ENCODE measurements at places on chromosomes 3 and 15.

- DNase-seq, result no peak
These were observed 767 bp downstream of the SEMA3F start for GRCh38 chr3:50155891-50156290.

DNA sequence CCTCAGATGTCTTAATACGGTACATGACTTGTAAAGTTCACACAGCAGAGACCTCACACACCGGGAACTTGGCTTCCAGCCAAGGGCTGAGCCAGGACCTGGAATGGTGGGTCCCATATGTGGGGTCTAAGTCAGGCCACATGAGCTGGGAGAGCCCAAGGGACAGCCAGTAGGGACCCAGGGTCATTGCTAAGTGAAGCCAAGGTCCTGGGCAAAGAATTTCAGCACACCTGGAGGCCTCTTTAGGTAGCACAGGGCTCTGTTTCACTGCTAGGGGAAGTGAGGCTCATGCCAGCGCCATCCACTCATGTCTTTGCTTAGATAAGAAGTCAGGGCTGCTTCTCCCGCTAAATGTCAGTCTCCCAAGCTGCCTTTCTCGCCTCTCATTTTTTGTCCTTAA lies 116.6 kb upstream of the TLE3 start:
- DNase-seq, result no peak

GRCh38 chr3:169966951-169967915 lies 626 bp downstream of the SEC62 start:
- no peak for DNase-seq

GRCh38 chr3:54771050-54771449 lies 156.8 kb downstream of the LRTM1 start:
- DNase-seq, result no peak

DNA sequence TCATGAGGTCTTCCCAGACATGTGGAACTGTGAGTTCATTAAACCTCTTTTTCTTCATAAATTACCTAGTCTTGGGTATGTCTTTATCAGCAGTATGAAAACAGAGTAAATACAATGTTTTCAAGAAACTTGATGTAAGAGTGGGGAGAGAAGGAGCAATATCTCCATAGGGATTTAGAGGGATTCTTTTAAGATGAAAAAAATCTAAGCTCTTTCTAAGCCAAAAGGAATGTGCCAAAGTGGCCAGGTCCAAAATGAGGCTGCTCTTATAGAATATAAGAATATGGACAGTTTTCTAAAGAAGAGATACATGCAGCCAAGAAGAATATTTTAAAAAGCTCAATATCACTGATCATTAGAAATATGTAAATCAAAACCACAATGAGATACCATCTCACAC lies 23.9 kb upstream of the RYK start:
- DNase-seq, result no peak

- DNase-seq, result no peak
These were observed 907 bp upstream of the HERC1 start for GRCh38 chr15:63834500-63835210.

- no peak for DNase-seq
These were observed 678 bp downstream of the DOCK3 start for GRCh38 chr3:50675179-50676030.

DNA sequence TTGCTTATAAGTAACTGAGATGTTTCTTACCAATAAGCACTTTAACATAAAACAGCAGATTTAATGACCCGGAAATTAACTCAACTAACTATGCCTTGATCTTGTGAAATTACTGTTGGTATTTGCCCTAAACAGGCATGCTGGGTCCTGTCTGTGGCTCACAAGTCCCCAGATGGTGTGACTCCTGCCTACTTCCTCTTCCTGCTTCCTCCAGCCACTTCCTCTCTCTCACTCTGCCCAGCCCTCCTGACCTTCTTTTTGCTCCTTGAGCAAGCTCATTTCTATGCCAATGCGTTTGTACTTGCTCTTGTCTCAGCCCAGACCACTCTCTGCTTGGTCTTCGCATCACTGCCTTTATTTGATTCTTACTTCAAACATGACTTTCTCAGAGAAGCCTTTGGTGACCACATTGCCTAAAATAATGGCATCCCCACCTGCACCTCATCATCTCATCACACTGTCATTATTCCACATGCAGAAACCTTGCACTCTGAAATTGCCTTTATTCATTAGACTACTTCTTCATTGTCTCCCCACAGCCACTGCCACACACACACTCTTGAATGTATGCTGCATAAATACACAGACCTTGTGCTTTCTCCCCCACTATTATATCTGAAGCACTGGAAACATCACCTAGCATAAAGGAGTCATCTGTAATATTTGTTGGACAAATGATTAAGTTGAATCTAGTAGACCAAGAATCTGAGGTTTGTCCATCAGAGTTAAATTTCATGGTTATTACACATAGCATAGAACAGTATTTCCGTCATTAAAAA lies 256.3 kb upstream of the SEMA6D start:
- no peak for DNase-seq

DNA sequence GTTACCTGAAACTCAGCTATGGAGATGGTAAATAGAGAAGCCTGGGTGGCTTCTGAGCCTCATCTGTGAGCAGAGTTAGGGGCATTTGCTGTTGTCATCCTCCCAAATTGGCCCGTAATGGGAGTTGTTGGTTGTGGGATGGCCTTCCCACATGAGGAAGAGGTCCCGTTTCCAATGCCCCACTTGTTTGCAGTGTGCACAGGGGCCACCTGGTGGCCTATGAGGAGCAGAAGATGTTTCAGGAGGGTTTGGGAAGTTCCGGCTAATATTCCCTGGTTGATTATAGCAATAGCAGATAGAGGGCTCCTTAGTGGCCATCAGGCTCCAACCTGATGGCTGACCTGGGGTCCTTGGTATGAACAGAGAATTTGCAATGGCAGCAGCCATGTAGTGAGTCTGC lies 1546.5 kb downstream of the OTOL1 start:
- DNase-seq, result no peak

GRCh38 chr15:64461721-64462162 lies 1.4 kb downstream of the ZNF609 start:
- no peak for DNase-seq

DNA sequence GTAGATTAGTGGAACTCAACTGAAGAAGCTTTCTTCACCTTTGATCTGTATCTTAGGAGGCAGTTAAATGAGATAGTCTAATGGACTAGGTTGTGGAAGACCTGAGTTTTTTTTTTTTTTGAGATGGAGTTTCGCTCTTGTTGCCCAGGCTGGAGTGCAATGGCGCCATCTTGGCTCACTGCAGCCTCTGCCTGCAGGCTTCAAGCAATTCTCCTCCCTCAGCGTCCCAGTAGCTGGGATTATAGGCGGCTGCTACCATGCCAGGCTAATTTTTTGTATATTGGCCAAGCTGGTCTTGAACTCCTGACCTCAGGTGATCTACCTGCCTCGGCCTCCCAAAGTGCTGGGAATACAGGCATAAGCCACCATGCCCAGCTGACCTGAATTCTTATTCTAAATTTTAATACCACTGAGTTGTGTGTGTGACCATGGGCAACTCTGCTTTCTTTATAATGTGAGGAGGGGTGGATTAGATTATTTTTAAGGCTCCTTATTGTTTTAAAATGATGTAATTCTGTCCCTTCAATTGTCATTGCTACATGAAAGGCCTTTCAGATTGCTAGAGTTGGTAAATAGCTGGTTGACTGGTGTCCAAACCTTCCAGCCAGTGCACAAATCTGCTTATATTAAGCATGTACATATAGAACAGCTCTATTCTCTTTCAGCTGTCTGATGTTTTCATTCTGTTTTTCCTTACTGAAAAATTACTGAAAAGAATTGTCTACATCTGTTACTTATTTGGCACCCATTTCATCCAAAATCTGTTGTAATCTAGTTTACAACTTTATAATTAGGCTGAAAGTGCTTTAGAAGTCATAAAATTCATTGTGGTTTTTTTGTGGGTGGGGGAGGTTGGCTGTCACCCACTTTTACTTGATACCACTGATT lies 2.3 kb downstream of the LNP1 start:
- DNase-seq, result no peak

- no peak for DNase-seq
These were observed 64.9 kb downstream of the INO80 start for GRCh38 chr15:41051139-41051538.

DNA sequence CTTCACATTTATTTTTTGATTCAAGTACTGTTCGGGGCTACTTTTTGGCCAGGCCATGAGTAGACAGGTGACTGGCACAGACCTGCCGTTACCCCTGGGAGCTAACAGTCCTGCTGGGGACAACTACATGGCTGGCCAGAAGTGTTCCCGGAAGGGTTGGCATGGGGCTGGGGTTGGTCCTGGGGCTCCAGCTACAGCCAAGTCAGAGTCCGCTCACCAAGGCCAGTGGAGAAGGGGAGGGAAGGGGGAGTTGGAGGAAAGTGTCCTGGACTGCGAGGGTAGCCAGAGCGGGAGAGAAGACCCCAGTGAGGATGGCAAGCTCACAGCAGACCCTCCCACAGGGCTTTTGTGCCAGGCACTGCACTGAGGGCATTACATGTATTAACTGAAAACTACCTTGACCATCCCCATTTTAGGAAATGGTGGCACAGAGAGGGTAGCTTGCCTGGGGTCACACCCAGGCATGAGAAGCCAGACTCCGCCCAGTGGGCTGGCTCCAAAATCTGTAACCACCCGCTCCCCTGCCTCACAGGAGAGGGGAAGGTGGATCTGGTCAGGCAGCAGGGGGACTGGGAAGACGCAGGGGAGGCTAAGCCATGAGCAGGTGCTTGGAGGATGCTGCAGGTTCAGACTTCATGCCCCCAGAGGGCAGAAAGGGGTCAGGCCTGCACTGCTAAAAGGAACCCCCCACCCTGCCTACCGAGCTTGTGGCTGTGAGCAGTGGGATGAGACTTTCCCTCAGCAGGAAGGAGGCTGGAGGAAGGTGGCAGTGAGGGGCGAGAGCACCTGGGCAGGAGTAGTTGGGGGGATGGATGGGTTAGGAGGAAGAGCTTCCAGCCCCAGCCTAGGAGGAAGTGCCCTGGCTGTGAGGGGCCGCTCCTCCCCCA lies 38.3 kb upstream of the ESYT3 start:
- DNase-seq, result no peak

- DNase-seq, result no peak
These were observed 12.3 kb upstream of the FOXB1 start for GRCh38 chr15:59991834-59992233.
